ENCODE measurements at places on chromosomes 7 and 10. TPM values are rescaled to one million over a fixed set of nuclear protein-coding genes. Genes with fewer than 3 reads are reported as not detected.

The NEUROD6 gene
- total RNA-seq: not detected

DNA sequence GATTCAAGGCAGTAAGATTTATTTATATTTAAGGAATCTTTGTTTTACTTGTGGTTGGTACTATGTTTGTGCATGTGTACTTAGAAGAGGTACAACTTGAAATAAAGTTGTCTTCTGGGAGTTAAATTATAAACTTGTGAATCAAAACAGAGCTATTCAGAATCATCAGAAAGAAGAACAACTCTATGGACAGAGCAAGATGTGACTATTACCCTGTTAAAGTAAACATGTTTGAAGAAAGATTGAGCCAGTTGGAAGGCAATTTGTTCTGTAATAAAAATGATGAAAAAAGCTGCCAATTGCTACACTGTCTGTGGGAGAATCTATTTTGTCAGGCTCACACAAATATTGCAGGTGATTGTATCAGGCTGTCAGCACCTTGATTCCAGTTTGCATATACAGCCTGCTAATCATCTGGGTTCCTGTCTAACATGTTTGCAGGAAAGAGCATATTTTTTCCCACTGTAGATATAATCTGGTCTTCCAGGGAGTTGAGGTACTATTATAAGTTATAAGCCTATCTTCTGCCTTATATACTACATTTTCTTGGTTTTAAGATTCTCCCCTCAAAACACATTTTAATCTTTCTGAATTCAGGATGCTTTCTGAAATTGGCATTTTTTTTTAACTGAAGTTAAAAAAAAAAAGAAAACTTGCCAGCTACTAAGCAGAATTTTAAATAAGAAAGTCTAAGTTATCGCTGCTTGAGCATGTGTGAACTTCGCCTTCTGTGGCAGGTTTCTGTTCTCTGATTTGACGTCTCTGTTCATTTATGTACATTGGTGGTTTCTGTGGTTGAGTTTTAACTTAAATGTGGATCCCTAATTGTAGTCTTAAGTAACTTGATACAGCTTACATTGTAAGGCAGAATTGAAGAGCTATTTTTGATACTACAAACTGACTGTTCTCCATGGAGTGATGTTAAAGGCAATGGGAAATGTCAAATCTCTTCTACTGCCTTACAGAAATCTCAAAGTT is 46.0 kb downstream of the ZNRF2 start:
- peak overlapping the region; percentile 4 for H3K4me3 ChIP-seq
- peaks cover 20% of the 10 kb centered on the region for H3K4me1 ChIP-seq
- peak; percentile 74 for DNase-seq
- H3K27me3 ChIP-seq: no peaks in the 10 kb centered on the region

The USP54 gene
- total RNA-seq: 9.5 TPM

The MKX gene
- total RNA-seq: not detected

DNA sequence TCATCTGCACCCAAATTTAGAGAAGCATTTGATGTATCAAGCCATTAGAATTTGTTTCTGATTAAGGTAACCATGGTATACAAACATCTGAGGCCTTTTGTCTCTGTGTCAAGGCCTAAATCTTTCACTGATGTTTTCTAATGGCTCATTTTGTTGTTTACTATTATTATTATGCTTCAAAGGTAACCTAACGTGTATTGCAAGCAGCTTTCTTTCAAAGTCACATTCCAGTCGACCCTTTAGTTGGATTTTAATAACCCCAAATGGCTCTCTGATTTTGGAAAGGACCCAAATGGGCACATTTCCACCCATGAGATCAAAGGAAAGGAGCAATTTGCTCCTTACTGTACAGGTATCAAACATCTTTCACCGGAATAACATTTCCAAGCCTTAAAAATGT is 46.7 kb upstream of the WNT16 start:
- H3K27me3 ChIP-seq: no peaks in the 10 kb centered on the region
- no peak overlapping the region for H3K4me3 ChIP-seq
- no peaks in the 10 kb centered on the region for H3K36me3 ChIP-seq
- DNase-seq: no peak
- no peak overlapping the region for H3K27ac ChIP-seq

GRCh38 chr7:151709141-151710038 is 167.5 kb downstream of the PRKAG2 start:
- H3K4me1 ChIP-seq: peaks cover 3% of the 10 kb centered on the region
- DNase-seq: no peak
- no peaks in the 10 kb centered on the region for H3K36me3 ChIP-seq
- no peak overlapping the region for H3K27ac ChIP-seq

GRCh38 chr7:85041605-85042216 is 145.1 kb downstream of the SEMA3D start:
- H3K27me3 ChIP-seq: no peaks in the 10 kb centered on the region
- H3K36me3 ChIP-seq: no peaks in the 10 kb centered on the region
- peak; percentile 3 for DNase-seq
- H3K27ac ChIP-seq: no peak overlapping the region
- H3K4me1 ChIP-seq: no peaks in the 10 kb centered on the region
- no peak overlapping the region for H3K4me3 ChIP-seq

The NPSR1 gene
- total RNA-seq: not detected

DNA sequence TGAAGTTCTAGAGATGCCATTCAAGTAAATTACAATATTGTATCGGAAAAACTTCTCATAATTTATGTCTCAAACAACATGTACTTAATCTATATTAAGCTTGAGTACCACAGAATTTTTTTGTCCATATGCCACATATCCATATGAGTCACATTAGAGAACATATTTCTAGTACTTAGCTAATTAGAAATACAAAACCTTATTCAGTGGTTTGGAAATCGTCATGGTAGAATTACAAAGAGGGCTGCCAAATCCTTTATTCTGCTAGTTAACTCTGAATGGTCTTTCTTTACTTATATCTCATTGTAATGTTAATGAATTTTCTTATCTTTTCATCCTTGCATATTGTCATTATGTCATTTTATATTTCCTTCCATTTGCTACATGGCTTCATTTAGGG is 9.0 kb upstream of the VIM start:
- no peaks in the 10 kb centered on the region for H3K36me3 ChIP-seq
- no peak for DNase-seq
- no peak overlapping the region for H3K27ac ChIP-seq
- H3K4me1 ChIP-seq: peaks cover 14% of the 10 kb centered on the region
